Mucosa of descending colon (tissue), 3 donors: ENCODE measurements at places on chromosomes 6 and 20. TPM values are rescaled to one million over a fixed set of nuclear protein-coding genes. Genes with fewer than 3 reads are reported as not detected.

- no peak for DNase-seq
These were observed 51.4 kb upstream of the NUP153 start for GRCh38 chr6:17758119-17758518.

TOP1 gene
- 57.7 TPM for total RNA-seq

GRCh38 chr6:105881608-105882007 is 204.5 kb upstream of the PRDM1 start:
- DNase-seq: no peak

GRCh38 chr6:137190583-137191094 is 17.2 kb upstream of the IL22RA2 start:
- DNase-seq: no peak

SLC22A23 gene
- 74.7 TPM for total RNA-seq

DNA sequence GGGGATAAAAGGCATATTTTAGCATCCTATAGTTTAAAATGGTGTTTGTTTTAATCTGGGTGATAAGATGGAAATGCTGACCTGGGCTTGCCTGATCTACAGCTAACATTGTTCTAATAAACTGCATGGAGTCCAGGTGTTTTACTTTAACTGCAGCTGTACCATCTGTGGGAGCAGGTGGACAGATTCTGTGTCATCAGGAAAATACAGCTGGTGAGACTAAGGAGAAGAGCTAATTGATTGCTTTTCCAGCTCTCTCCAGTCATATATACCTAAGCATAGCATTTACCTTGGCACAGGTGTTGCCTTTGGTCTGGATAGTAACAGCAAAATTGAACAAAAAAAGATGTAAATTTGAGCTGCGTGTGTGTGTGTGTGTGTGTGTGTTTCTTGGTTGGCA is 31.6 kb downstream of the CBFA2T2 start:
- no peak for DNase-seq

- no peak for DNase-seq
These were observed 12.2 kb downstream of the BACH2 start for GRCh38 chr6:90284236-90285041.

DNA sequence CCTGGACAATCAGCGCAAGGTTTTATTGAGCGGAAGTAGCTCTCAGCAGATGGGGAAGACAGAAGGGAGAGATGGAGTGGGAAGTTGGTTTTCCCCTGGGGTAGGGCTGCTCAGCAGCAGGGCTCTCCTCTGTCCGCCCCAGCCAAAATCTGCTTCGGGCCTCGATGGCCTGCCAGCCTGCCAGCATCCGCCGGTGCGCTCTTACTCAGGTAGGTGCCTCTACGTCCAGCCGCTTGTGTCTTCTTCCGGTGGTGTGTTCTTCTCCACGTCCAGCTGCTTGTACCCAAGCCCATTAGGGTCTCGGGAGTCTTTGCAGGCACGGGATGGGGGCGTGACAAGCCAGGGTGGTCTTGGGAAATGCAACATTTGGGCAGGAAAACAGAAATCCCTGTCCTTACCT is 1340.0 kb upstream of the MAP3K7 start:
- DNase-seq: no peak
